ENCODE measurements at places on chromosomes 16 and 17. TPM values are rescaled to one million over a fixed set of nuclear protein-coding genes. Genes with fewer than 3 reads are reported as not detected.

CHRNE gene
- 0.12 TPM for total RNA-seq

JPH3 gene
- total RNA-seq, result 1.9 TPM

ITGAE gene
- 84.6 TPM for total RNA-seq

SNX20 gene
- not detected for total RNA-seq

ITGA2B gene
- 1.8 TPM for total RNA-seq

SEPTIN1 gene
- total RNA-seq, result 2.0 TPM

LGALS9B gene
- not detected for total RNA-seq

RNPS1 gene
- 287 TPM for total RNA-seq

HAP1 gene
- 1.3 TPM for total RNA-seq

CFAP97D1 gene
- 0.03 TPM for total RNA-seq

RPUSD1 gene
- total RNA-seq, result 48.8 TPM

KRTAP3-2 gene
- 0.26 TPM for total RNA-seq

CSNK2A2 gene
- 72.4 TPM for total RNA-seq

PRAC2 gene
- not detected for total RNA-seq

SMIM22 gene
- not detected for total RNA-seq

ASGR2 gene
- total RNA-seq, result not detected

HS3ST4 gene
- total RNA-seq, result not detected

CCDC154 gene
- 0.20 TPM for total RNA-seq

ABCC11 gene
- total RNA-seq, result 0.17 TPM

TSR3 gene
- 90.1 TPM for total RNA-seq

CDRT15 gene
- not detected for total RNA-seq

CACNG5 gene
- total RNA-seq, result not detected

SHBG gene
- 0.54 TPM for total RNA-seq

CLEC10A gene
- not detected for total RNA-seq

C17orf113 gene
- total RNA-seq, result 0.70 TPM

EVI2A gene
- total RNA-seq, result not detected

PRSS22 gene
- 0.84 TPM for total RNA-seq

Data from A549 treated with Hydrocortisone at 1 μM for 4 hours (cell line).